ENCODE measurements at places on chromosomes 5 and 9.

GRCh38 chr9:34025062-34025461, 23.6 kb downstream of the UBAP2 start:
- DNase-seq, result no peak

DNA sequence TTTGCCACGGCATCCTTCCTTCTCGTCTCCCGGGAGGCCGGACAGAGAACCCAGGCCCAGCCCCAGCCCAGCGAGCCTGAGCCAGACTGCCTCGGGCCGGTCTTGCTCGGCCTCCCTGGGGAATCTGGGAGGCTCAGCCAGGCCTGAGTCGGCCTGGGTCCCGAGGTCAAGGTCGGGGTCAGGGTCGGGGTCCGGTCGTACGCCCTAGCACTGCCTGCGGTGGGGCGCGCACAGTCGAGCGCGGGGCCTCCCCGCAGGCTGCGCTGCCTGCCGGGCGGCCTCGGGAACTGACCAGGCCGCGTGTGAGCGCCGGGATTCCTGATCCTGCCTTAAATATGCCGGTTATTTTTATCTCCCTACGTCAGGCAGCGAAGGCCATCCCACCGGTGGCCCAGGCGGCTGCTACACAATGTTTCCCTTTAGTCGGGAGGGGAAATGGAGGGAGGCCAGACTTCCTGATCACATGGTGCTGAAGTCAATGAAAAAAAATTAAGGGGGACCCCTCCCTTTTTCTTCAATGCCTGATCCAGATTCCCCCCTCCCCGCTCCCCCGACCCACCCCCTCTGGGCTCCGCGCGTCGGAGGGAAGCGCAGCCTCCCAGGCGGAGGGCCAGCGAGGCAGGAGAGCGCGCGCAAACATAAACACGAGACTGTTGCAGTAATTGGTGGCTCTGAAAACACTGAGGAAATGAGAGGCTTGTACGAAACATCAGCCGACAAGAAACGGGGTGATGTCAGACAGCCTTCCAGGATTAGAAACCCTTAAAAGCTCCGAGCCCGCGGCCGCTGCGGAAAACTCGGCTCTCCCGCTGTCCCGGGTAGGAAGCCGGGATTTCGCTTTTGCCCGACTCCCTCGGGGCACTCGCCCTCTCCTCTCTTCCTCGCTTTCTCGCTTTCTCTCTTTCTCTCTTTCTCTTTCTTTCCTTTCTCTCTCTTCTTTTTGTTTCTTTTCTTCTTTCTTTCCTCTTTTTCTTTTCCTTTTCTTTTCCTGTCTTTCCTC, 148.2 kb upstream of the KLF4 start:
- peak; percentile 22 for DNase-seq

- DNase-seq, result no peak
Measured at GRCh38 chr5:116271446-116272025, 186.7 kb downstream of the COMMD10 start.

- no peak for DNase-seq
Measured at GRCh38 chr9:98108531-98109031, 10.4 kb downstream of the TRIM14 start.
